Ovary (tissue), 10 donors: ENCODE measurements at places on chromosomes 11 and 22. TPM values are rescaled to one million over a fixed set of nuclear protein-coding genes. Genes with fewer than 3 reads are reported as not detected.

ART1 gene
- total RNA-seq = not detected

DNA sequence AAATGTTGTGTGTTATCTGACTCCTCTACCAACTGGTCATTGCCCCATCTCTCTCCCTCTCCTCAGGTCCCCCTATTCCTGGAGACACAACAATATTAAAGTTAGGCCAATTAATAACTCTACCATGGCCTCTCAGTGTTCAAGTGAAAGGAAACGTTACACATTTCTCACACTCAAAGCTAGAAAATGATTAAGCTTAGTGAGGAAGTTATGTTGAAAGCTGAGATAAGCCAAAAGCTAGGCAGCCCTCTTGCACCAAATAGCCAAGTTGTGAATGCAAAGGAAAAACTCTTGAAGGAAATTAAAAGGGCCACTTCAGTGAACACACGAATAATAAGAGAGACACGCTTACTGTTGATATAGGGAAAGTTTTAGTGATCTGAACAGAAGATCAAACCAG is 6.9 kb downstream of the DLG2 start:
- DNase-seq = no peak

GRCh38 chr11:47516155-47516554 is 36.8 kb downstream of the CELF1 start:
- no peak for DNase-seq

GRCh38 chr22:46574993-46575910 is 37.8 kb upstream of the CELSR1 start:
- DNase-seq = peak; percentile 41

DNA sequence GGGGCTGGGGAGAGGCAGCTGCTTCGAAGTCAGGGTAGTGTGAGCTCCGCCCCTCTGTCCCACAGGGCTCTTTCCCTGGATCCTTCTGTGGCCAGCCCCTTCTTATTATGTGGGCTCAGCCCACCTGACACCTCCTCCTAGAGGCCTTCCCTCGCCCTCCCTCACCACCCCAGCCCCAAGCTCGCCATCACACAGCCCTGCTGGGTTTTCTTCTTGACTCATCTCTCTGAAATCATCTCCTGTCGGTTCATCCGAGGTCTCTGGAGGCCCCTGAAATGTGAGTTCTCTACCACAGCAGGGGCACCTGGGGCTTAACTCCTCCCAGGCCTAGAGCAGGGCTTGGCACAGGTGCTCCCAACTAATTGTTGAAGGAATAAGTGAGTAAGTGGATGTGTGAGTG is 65.2 kb downstream of the CACNA1I start:
- DNase-seq = no peak
